ENCODE measurements at places on chromosomes 2 and 18. TPM values are rescaled to one million over a fixed set of nuclear protein-coding genes. Genes with fewer than 3 reads are reported as not detected.

Gene ZNF385B
- not detected for total RNA-seq

Gene REL
- 7.5 TPM for total RNA-seq

Gene ABCG5
- total RNA-seq, result not detected

Gene CIDEA
- not detected for total RNA-seq

Gene RAB27B
- total RNA-seq, result 7.5 TPM

Gene KYNU
- total RNA-seq, result 4.4 TPM

Gene DYNAP
- total RNA-seq, result not detected

Gene ALMS1
- total RNA-seq, result 16.7 TPM

Gene BMP10
- not detected for total RNA-seq

Gene MOCOS
- total RNA-seq, result 1.4 TPM

Gene CHRND
- total RNA-seq, result not detected

Gene PCARE
- total RNA-seq, result not detected

Gene ALK
- total RNA-seq, result not detected

Gene CABYR
- 6.9 TPM for total RNA-seq

Gene RUFY4
- not detected for total RNA-seq

Gene C2orf15
- total RNA-seq, result not detected

Gene CHPF
- 201 TPM for total RNA-seq

Gene SLC19A3
- total RNA-seq, result 1.0 TPM

Gene LHCGR
- total RNA-seq, result not detected

Gene C18orf32
- 39.6 TPM for total RNA-seq

Gene WNT10A
- total RNA-seq, result 0.08 TPM

Gene GCG
- not detected for total RNA-seq

Gene ANKRD30BL
- not detected for total RNA-seq

Gene SATB2
- 7.3 TPM for total RNA-seq

Data from epithelial cell of alveolus of lung (primary cell).